Amniotic epithelial cell (primary cell): ENCODE measurements at places on chromosomes 6 and 20.
A peak's percentile ranks its signal among the peaks of the same experiment; 100 is the strongest.

- no peak for DNase-seq
These were observed 242.1 kb downstream of the HACE1 start for GRCh38 chr6:104617591-104617990.

GRCh38 chr20:36957875-36958667, 6.6 kb upstream of the SAMHD1 start:
- DNase-seq, result no peak

GRCh38 chr6:109443425-109443950, 3.0 kb downstream of the SMPD2 start:
- no peak for DNase-seq

GRCh38 chr6:35489995-35490791, 6.7 kb downstream of the TEAD3 start:
- peak; percentile 29 for DNase-seq

DNA sequence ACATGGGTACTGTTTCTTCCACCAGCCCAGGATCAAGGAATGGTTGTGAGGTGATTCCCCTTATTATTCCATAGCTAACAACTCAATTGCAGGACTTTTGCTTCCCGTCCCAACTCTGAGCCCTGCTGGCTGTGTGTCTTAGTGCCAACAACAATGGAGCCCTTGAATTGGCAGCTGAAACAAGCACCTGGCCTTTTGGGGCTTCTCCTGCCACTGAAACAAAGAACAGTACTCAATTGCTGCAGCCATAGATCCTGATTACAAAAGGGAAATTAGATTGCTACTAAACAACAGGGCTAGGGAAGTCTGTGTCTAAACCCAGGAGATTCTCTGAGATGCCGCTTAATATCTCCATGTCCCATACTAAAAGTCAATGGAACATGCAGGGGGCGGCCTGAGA, 61.3 kb upstream of the CARMIL1 start:
- DNase-seq, result no peak

GRCh38 chr20:31926493-31926892, 25.4 kb downstream of the PDRG1 start:
- DNase-seq, result no peak

DNA sequence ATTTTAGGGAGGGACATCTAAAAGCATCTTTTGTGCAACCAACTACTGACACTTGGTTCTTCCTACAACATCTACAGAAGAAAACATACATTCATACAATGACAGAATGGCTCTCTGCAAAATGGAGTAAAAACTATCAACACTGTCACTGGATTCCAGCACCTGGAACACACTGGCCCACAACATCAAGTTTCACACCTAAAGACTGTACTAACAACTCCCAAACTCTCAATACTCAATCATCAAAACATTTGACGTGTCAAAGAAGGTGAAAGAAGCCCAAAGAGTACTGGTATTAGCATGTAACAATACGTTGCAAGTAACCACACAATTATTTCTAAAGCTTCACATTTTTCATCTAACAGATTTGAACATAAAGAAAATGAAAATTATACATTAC, 2.1 kb downstream of the CPNE1 start:
- DNase-seq, result no peak

GRCh38 chr6:119444642-119445557, 95.3 kb upstream of the MAN1A1 start:
- DNase-seq, result peak; percentile 17

- DNase-seq, result peak; percentile 22
These were observed 34.8 kb downstream of the IYD start for GRCh38 chr6:150403458-150404246.

GRCh38 chr6:142374965-142375733, 73.3 kb downstream of the ADGRG6 start:
- DNase-seq, result peak; percentile 92

DNA sequence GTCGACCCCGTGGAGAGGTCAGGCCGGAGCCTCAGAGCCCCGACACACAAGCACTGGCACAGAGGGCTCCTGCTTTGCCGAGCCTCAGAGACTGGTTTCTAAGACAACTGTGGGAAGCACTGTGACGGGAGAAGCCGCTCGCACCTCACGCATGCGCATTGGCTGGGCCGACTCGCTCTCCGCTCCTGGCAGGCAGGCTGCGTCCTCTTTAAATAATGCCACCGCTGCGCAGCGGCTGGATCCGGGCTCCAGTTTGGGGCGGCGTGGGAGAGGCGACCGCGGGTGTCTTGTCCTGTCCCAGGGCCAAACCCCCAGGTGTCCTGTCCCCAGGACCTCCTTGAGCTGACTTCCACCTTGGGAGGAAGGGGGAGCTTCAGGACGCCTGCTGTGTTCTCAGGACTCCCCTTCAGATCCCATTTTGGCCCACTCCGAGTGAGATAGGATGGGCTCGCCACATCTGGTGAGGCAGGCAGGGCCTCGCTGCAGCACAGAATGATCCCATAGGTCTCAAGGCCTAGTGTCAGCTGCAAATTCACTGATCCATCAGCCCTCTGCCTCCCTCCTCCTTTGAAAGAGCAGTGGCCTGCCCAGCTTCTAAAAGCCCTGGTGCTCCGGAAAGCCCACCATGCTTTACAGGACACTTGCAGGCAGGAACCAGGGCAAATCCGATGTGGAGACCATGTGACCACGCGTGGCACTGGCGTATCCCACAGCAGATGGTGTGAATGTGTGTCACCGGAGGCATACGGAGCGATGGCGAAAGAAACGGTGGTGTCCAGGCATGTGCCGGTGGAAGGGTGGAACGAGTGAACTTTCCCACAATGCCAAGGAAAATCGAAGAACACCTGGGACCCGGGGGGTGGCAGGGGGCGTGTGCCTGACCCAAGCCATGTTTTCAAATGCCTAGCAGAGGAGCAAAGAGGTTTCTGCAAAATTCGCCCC, 169.3 kb upstream of the ZNF337 start:
- peak; percentile 40 for DNase-seq

- peak; percentile 83 for DNase-seq
These were observed at the start of gene GABBR1 for GRCh38 chr6:29632789-29633533. Gene GABBR1 (minus strand): TSS chr6:29633183. CDS start chr6:29632385, 798 bp downstream.

DNA sequence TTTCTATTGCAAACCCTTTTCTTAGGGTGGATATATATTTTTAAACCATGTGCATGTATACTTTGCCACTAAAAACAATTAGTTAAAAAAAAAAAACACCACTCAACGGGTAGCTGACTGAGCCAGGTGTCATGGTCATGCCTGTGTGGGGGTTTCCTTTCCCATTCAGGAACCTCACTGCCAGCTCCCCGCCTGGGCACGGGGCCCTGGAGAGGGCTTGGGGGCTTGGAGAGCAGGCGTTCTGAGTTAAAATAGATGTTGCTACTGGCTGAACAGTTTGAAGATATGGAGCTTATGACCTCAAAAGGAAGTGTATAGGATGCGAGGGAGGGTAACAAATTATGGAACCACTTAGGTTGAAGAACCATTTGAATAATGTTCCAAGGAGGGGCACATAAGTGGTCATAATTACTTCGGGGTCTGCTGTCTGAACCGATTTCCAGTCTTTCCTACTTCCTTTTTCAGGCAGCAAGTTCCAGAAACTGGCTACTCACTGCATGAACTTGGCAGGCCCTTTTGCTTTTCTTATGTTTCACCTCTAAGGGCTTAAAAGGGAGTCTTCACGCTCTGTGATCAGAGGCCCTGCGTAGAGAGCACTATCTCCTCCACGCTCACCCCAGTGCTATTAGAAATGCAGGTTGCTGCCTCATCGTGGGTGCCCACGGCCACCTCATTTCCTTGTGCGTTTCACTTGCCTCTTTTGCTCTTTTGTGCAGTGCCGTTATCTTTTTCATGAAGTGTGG, 9.9 kb downstream of the STX16 start:
- no peak for DNase-seq

- DNase-seq, result peak; percentile 29
These were observed 391.6 kb downstream of the PLCB1 start for GRCh38 chr20:8523684-8524083.

GRCh38 chr20:32779500-32780211, 17.5 kb downstream of the DNMT3B start:
- no peak for DNase-seq

DNA sequence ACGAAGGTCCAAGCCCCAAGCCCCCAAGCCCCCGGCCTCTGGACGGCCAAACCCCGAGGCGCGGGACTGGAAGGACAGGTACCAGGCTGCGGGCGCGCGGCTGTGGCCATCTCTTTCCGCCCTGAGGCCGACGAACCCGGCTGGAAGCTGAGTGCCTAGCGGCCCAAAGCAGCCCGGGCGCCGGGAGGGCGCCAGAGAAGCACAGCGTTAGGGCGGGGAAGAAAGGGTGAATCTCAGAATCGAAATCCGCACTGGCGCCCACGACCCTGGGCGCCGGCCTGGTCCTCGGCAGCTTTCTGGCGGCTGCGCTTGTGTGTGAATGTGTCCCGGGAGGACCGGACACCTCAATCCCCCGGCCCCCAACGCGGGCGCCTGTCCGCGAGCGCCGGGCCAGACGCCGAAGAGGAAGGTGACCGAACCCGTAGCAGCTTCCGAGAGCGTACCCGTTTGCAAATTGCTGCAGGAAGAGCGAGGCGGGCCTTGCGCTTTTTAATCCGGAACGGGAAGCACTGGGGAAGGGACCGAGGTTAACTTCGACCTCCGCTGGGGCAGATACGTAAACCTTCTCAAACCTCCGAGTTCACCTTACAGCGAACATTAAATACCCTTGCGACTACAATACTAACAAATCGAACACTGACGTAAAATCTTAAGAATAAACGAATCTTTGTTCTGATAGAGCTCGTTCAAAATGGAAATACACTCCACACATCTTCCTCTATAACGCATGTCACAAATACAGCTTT, 2.9 kb downstream of the NRN1 start:
- DNase-seq, result no peak

DNA sequence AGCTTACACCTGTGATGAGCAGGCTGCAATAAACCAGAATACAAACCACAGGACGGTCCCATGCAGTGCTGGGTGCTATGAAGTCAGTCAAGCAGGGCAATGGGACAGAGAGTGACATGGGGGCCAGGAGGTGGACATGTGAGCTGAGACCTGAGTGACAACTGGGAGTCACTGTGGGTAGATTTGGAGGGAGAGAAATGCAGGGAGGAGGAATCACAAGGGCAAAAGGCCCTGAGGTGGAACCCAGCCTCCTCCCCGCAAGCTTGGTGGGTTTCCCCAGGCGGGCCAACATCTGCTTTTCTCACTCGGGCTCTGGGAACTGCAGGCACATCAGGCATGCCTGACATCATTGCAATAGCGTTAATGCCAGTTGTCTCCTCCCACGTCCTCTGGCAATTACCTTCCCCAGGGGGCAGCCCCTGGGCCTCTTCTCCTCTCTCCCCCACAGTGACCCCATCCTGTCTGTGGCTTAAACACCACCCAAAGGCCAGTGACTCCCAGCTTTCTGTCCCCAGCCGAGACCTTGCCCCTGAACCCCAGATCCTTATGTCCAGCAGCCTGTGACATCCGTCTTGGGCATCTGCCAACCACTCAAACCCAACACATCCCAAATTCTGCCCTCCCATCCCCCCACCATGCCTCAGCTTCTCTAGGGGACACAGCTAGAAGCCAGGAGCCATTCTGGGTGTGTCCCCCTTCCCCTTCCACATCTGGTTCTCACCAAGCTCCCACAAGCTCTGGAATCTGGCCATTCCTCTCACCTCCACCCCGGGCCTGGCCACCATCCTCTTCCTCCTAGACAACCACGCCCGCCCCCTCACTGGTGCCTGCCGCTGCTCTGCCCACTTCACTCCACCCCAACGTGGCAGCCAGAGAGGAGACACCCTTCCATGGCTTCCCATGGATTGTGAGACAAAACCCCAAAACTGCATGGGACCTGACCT, 28.2 kb downstream of the PDRG1 start:
- DNase-seq, result no peak

- no peak for DNase-seq
These were observed 81.3 kb upstream of the CD93 start for GRCh38 chr20:23167431-23167830.

DNA sequence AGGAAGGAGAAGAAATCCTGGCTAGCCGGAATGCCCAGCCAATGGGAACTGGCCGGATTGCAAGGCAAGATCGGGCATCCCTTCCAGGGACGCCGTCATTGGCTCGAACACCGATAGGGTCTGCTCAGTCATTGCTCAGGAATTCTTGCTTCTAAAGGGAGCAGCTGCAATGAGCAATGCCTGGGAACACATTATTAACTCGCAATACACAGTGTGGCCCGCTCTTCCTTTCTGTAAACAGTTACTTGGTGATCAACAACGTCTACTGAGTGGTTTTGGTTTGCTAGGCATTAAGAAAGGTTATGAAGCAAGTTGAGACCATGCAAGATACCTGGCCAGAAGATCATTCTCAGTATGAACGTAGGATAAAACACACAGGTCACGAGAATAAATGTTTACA, 165.4 kb upstream of the CITED2 start:
- peak; percentile 98 for DNase-seq

DNA sequence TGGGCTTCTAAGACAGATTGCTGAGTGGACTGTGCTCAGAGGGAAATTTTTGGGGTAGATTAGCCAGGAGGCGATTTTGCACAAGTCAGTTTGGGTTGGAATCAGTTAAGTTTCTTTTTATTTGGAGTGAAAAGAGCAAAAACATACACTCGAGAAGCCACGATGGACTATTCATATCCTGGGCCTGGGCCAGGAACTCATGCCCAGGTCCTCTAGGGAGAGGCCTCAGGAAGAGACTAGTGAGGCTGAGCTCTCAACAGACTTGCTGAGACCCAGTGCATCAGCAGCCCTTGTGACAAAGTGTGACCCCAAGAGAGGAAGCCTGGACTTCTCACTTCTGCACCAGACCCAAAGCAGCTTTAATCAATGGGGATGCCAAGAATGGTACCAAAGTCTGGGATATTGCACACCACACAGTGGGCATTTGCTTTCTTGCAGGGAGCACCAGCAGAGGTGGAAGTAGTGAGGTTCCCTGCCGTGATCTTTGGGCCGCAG, 61.6 kb upstream of the MAFB start:
- DNase-seq, result no peak

GRCh38 chr6:166671434-166672081, 44.5 kb upstream of the RPS6KA2 start:
- peak; percentile 12 for DNase-seq

- DNase-seq, result peak; percentile 99
These were observed at the start of gene GLO1 for GRCh38 chr6:38702558-38703397. Gene GLO1 (minus strand): TSS chr6:38703145. CDS start chr6:38703054, 91 bp downstream.

GRCh38 chr6:145736661-145737144, 1.4 kb upstream of the EPM2A start:
- peak; percentile 61 for DNase-seq

- no peak for DNase-seq
These were observed 316.9 kb downstream of the QKI start for GRCh38 chr6:163731215-163732013.

DNA sequence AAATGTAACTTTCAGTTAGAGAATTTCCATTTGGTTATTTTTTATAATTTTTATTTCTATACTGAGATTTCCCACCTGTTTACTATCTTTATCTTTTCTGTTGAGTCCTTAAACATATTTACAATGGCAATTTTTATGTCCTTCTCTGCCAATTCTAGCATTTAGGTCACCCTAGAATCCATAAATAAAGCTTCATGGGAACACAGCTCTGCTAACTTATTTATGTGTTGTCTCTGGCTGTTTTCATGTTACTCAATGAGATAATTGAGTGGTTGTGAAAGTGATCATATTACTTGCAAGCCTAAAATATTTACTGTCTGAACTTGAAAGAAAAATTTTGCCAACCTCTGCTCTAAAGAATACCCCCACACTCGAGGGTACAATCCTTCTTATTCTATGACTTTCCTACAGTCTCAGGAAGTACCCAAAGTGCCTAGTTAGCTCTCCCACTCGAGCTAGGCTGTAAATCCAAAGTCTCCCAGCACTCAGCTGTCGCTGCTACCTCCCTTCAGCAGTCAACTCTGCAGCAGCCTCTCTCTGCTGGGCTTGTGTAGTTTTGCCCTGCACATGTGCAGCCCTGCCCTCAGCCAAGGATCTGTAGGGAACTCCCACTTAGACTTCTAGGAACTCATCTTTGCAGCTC, 53.5 kb upstream of the GCLC start:
- peak; percentile 4 for DNase-seq

- DNase-seq, result peak; percentile 100
These were observed 7.8 kb downstream of the ADTRP start for GRCh38 chr6:11770546-11771466.

GRCh38 chr6:17580518-17581048, 19.5 kb upstream of the FAM8A1 start:
- DNase-seq, result peak; percentile 30
